ENCODE measurements at places on chromosomes 11 and 22.

DNA sequence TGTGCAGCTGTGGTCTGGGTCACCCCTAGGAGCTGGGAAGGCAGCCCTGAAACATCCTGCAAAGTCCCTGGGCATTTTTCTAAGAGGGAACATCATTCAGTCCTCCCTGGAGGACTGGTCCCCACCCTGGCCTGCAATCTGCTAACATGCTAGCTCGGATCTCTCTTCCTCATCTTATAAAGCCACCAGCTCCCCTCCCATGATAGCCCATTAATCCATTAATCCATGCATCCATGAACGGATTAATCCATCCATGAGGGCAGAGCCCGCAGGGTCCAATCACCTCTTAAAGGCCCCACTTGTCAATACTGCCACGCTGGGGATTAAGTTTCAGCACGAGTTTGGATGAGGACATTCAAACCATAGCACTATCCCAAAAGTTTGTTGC, 12.1 kb downstream of the PRG3 start:
- no peak for DNase-seq

GRCh38 chr11:57309106-57310059, 15.4 kb downstream of the TNKS1BP1 start:
- DNase-seq: no peak

- no peak for DNase-seq
Observed at GRCh38 chr11:1708716-1709115, 11.7 kb downstream of the KRTAP5-6 start.

DNA sequence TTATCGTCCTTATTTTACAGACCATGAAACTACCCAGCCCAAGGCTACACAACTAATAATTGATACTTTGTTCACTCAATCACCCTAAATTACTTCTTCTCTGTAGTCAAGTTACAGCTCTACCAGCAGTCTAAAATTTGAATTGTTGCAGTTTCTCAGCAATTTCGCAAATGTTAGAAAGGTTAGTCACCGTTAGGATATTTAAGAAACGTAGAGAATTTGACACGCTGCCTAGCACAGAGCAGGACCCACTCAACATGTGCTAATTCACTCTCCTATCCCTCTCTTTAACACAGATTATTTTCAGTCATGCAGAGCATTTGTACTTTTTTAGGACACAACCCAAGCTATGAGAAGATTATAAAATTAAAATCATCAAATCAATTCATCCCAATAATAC, 771.1 kb upstream of the LUZP2 start:
- no peak for DNase-seq

DNA sequence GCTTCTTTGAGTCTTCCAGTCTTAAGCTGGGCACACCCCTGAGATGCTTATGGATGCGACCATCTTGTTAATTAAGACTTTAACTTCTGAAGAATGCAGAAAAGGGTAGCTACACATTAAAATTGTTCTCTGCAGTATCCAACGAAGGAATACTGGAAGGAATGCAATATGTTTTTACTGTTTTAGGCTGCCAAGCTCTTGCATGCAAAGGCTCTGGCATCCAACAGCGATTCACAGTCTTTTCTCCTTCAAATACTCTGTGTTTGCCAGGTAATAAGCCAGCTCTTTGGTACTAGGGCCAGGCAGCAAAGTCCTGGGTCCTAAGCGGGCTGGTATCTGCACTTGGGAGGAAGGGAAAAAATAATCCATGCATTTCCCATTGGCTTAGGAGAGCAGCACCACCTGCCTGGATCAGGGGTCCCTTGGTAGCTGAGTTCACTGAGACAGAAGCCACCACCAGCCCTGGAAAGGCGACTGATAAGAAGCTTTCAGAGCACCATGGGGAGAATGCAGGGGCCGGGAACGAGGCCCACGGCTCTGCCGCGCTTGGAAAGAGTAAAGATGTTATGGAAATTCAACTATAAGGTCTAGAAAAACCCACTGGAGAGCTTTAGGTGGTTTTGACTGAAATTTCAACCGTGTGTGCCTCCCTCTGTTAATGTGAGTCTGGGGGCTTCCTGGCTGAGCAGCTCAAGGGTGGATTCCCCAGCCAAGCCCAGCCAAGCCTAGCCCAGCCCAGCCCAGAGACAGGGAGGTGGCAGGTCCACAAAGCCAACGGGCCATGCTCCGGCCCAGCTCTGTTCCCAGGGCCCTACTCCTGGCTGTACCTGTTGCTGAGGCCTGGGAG, 67.0 kb upstream of the CCND1 start:
- DNase-seq: no peak

- no peak for DNase-seq
Observed at GRCh38 chr11:34823197-34823596, 93.0 kb downstream of the APIP start.

DNA sequence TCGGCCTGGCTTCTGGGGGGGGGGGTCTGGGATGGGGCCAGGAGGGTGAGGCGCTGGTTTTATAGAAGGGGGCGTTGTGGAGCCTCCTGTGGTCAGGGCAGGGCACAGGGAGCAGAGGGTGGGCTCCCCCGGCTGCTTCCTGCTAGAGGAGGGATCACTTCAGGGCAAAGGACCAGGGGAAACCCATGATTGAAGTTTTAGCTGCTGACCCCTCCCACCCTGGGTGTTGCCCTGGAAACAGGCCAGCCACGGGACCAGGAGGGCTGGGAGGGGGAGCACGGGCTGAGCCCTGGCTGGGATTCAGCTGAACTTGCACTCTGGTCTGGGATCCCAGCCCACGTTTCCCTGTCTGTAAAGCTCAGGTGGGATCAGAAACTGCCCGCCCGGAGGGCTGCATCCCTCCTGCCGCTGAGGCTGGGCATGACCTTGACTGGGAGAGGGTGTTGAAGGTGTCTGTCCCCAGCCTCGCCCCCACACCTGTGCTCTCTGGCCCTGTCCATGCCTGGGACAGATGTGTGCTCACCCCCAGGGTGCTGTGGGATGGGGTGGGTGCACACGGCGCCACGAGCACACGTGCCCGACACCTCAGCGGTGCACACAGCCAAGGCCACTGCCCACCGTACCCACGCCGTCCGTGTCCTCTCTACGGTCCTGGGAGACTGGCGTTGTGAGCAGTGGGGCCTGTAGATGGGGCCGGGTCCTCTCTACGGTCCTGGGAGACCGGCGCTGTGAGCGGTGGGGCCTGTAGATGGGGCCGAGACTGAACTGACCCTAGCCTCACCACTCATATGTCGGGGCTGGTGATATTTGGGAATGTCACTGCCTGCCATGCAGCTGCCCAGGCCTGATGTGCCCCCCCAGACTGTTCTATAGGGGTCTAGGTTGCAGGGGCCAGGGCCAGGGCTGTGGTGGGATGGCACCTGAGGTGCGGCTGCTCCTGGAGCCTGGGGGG, 2.3 kb downstream of the TSPAN4 start:
- DNase-seq: no peak

DNA sequence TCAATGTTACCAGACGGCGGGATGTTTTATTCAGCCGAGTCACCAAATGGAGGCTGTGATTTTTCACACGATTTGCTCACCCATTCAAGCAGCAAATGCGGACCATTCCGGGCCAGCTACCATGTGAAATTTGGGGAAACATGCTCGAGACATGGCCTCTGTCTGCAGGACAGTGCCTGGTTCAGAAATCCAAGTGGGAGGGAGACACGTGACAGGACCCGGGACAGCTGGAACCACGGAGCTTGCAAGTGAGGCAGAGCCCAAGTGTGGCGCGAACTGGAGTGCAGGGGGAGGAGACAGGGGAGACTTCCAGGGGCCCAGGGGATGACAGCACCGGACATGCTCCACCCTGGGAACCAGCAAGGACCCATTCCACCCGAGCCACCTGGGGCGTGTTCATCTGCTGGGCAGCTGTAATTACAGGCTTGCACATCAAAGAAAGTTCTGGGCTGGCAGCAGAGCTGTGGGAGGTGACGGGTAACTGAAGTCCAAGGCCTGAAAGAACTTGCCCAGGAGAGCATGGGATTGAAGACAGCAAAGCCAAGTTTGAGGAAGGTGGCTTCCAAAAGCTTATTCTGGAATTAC, 16.5 kb downstream of the CERK start:
- no peak for DNase-seq

- DNase-seq: no peak
Observed at GRCh38 chr11:44285756-44286155, 24.2 kb downstream of the ALX4 start.

DNA sequence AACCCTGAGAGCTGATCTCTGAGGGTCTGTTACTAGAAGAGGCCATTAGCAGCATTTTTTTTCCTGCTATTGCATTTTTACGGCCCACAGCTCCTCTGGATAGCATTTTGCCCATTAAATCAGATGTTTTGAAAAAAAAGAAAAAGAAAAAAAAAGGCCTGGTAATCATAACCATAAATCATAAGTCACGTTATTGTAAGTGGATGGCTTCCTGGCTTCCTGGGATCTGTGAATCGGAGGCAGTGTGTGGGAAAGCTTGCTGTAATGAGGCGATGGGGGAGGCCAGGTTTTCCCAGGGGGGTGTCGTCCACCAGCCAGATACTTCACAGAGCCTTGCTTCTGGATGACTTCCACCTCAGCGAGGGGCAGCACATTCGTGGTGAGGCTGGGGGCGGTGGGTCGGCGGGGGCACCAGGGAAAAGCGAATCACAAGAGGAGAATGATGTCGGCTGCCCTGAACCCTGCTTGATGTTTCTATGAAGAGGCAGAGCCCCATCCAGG, 106.5 kb upstream of the SYT13 start:
- DNase-seq: no peak

- no peak for DNase-seq
Observed at GRCh38 chr11:113113801-113114704, 152.8 kb downstream of the NCAM1 start.

DNA sequence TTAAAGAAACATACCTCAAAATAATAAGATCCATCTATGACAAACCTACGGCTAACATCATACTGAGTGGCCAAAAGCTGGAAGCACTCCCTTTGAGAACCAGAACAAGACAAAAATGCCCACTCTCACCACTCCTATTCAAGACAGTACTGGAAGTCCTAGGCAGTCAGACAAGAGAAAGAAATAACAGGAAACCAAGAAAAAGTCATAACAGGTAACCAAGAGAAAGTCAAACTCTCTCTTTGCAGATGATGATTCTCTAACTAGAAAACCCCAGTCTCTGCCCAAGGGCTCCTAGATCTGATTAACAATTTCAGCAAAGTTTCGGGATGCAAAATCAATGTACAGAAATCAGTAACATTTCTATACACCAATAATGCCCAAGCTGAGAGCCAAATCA, 35.6 kb downstream of the TMEM123 start:
- DNase-seq: no peak

DNA sequence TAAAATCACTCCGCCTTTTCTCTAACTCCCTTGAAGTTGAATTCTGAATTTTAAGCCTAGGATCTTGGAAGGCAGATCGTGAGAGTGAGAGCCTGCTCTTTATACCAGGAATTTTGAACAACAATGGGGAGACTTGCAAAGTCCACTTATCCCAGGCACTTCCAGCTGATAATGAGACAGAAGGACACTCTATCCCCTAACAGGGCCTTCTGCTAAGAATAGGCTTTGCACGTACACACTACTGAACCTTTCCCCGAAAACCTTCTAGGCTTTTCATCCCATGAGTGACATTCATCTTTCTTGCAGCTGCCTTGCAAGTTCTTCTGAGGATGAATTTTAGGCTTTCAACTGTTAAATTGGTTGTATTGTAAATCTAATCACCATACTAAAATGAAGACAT, 44.0 kb upstream of the WT1 start:
- no peak for DNase-seq

GRCh38 chr22:33328789-33329296, 270.7 kb upstream of the SYN3 start:
- DNase-seq: no peak

DNA sequence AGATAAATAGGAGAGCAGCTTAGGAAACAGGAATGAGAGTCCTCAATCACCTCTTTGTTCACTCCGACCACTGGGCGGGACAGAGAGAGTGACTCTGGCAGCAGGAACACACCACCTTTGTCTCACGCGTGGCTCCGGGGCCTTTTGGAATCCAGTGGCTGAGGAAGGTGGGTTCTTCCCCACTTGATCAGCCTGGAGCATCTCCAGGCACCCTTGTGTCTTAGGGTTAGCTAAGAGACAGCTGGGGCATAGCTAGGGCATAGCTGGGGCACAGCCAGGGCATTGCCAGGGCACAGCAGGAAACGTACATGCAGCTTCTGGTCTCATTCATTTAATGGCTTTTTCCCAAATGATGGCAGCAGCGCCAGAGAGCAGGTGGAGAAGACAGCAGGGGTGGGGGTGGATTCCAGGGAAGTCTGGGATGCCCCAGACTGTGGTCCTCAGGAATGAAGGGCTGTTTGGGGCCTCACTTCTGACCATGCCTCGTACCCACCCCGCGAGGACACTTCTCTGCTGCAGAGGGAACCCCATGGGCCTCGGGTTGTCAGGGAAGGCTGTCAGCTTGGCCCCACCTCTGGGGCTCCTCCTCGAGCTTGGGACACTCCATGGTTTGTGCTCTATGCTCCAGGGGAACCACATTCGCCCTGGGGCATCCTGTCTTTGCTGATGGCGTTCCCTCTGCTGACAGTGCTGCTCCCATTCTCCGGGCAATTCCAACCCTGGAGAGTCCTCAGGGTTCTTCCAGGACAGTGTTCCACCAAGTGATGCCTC, 30.4 kb upstream of the SHANK2 start:
- no peak for DNase-seq

DNA sequence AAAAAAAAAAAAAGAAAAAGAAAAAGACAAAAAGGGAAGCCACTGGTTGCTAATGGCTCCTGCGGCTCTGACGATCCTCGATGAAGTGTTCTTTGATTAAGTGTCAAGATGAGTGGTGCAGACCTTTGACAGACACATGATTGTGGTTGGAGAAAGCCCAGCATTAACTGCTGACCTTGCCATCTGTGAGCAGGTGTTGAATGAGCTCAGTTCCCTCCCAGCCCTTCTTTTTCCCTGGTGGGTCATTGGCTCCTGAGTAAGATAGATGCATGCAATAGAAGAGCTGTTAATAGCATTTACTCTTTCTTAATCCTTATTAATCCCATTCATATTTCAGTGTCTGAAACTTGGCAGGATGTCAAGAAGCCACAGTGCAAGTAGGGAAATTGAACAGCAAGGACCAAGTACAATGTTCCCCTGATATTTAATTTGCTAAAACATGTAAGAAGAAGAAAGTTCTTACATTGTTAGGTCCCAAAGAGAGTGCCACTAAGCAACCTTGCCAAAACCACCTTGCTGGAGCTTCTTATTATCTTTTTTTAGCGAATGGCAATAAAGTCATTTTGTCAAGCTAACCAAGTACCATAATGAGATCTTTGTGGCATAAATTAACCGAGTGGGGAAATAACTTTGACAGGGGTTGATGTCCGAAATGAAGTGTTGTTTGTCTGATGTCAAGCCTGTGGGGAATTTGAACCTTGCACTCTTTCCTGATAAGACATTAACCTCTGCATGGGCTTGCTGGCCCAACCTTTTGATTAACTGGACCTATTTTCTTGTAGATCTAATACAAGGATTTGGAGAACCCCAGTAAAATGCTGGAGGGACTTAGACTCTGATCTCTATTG, 113.7 kb downstream of the PTPRJ start:
- DNase-seq: no peak
